GM04503 (cell line): ENCODE measurements at places on chromosomes 7 and 10.

GRCh38 chr10:23676296-23676695, 237.4 kb downstream of the OTUD1 start:
- DNase-seq = no peak

- DNase-seq = peak; percentile 43
Observed at GRCh38 chr7:74483402-74484336, 30.0 kb downstream of the GTF2IRD1 start.

- no peak for DNase-seq
Observed at GRCh38 chr7:143380260-143380645, 892 bp upstream of the ZYX start.

- no peak for DNase-seq
Observed at GRCh38 chr10:77421591-77421990, 216.0 kb downstream of the KCNMA1 start.

- no peak for DNase-seq
Observed at GRCh38 chr10:116082206-116082605, 190.8 kb downstream of the GFRA1 start.

GRCh38 chr10:110425684-110426293, 71.9 kb upstream of the DUSP5 start:
- peak; percentile 90 for DNase-seq
